Small intestine (tissue), 16 donors: ENCODE measurements at places on chromosomes 1 and 21. TPM values are rescaled to one million over a fixed set of nuclear protein-coding genes. Genes with fewer than 3 reads are reported as not detected.

DNA sequence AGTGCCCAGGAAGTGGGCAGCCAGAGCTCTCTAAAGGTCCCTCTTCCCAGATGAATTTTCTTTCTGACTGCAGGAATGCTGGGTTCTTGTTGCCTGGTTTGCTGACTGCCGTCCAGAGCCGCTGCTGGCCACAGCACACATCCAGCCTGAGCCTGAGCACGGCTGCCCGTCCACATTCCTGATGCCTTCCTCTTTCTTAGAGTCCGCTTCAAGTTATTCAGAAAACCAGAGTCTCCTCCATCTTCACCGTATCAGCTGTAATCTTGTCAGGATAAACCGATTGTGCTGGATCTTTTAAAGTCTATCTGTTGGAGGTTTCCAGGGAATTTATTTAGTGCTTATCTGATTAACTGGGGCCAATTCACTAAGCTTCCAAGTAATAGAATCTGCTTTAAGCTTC, 84.8 kb upstream of the BCAR3 start:
- no peak for DNase-seq

DNA sequence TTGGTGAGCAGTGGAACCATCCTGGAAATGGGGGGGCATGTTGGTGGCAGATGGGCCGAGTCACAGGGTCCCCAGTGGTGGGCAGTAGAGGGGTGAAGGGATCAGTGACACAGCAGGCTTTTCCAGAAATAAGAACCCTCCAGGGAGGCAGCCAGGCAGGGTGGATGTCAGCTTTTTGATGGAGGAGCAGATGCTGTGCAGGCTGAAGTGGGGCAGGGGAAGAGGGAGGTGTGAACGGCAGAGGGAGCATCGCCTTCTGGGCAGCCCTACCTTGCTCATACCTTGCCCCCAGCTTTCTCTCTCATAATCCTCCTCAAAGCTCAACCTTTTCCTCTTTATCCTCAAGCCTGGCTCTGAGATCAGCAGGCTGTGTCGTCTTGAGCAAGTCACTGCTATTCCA, 131.8 kb upstream of the IPO9 start:
- DNase-seq = no peak

GRCh38 chr1:173666646-173667045, 3.0 kb downstream of the ANKRD45 start:
- no peak for DNase-seq

GRCh38 chr1:223521150-223521549, 127.9 kb downstream of the CCDC185 start:
- DNase-seq = no peak

- no peak for DNase-seq
These were observed 2.5 kb upstream of the TTLL10 start for GRCh38 chr1:1171161-1171545.

The SV2A gene
- polyA plus RNA-seq = not detected

GRCh38 chr1:205547936-205548827, 43.7 kb downstream of the CDK18 start:
- DNase-seq = no peak

DNA sequence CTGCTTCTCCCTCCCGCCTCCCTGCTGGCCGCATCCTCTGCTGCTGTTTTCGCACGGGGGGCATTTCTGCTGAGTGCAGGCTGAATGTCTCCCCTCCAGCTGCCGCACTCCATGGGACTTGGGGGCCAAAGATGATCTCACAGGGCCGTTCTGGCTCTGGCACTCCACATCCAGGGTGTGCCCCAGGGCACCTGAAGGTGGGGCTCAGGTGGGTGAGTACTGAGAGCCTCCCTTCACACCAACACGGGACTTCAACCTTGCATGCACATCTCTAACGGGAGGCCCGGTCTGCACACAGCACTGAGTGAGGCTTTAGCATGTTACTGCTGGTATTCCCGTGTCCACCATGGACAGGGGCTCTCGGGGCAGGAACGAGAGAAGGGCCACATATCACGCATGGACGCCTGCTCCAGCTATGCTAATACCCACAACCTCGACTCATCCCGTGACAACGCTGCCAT, 88.9 kb downstream of the DMRTB1 start:
- DNase-seq = no peak

- DNase-seq = no peak
These were observed 32.1 kb downstream of the CD247 start for GRCh38 chr1:167486090-167486824.

GRCh38 chr1:219651993-219652392, 39.1 kb upstream of the ZC3H11B start:
- DNase-seq = no peak

- DNase-seq = peak; percentile 31
These were observed 49.5 kb downstream of the TP53BP2 start for GRCh38 chr1:223796210-223796609.

DNA sequence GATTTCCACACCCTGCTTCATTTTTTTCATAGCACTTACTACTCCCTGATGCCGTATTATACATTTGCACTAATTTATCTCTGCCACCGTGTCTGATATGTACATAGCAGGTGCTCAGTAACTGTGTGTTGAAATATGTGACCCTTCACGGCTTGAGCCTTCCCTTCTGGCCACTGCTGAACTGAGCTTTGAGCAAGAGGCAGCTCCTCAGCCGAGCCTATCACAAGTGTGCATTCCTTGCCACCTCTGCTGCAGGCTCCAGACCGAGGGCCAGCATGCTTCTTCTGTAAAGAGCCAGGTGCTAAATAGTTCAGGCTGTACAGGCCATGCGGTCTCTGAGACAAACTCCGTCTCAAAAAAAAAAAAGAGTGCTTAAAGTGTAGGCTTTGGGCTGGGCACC, 22.6 kb downstream of the PLEKHM2 start:
- DNase-seq = no peak

The PRSS38 gene
- not detected for polyA plus RNA-seq

GRCh38 chr1:215007880-215008279, 74.7 kb upstream of the KCNK2 start:
- DNase-seq = no peak

DNA sequence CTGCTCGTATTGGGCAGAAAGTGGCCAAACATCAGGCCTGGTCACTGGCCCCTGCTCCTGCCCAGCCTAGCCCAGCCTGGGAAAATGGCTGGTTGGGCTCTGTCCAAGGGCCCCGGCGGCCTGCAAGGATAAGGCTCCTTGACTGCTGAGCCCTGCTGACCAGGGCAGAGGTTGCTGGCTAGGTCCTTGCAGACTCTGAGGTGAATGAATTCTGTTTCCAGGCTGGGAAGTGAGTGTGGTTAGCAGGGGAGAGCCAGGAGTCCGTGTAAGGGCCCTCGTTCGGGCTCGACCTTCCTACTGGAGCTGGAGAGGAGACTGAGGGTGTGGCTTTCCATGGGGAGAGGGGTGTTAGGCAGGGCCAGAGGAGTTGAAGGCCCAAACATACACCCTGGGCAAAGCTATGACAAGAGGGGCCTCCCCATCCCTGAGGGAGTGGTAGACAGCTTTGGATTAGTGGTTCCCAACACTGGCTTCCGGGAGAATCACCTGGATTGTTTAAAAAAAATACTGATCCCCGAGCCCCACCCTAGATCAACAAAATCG, 20.6 kb downstream of the CSF1 start:
- DNase-seq = peak; percentile 78

The LCE1C gene
- polyA plus RNA-seq = not detected

DNA sequence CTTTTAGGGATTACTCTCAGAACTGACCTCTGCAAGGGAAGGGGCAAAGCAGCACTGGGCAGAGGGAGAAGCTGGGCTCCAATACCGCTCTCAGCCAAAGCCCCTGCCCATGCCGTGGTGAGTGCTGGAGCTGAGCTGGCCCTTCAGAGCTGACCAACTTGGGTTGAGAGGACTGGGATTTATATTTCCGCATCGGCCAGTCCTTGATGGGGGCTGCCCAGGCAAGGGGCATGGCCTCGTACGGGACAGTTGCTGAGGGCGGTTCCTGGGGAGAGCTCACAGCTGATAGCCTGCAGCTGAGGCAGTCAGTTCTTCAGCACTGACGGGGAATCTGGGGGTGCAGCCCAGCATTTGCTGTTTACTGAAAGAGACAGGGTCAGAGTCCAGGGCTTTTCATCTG, 8.0 kb downstream of the HUNK start:
- no peak for DNase-seq

DNA sequence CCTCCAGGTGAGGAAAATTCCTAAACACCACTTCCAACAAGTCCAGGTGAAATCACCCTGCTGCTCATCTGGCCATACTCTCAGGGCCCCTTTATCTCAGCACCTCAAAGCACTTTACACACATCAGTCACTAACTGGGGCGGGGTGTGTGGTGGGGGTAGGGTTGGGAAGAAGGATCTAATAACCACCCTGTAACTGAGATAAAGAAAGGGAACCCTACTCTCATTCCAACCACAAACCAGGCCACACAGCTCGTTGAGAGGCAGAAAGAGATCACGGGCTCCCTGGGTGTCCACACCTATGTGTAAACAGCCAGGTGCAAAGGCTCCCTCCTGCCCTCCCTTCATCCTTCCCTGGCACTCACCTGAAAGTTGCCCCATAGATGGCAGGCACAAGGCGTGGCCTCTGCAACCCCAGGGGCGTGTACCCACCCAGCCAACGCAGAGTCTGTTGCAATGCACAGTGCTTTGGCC, 20.4 kb downstream of the GPR161 start:
- peak; percentile 80 for DNase-seq

The RIPK4 gene
- 20.8 TPM for polyA plus RNA-seq

The WDR64 gene
- not detected for polyA plus RNA-seq

The CLEC20A gene
- polyA plus RNA-seq = not detected

GRCh38 chr1:214977110-214977509, 105.4 kb upstream of the KCNK2 start:
- no peak for DNase-seq

The OLIG2 gene
- polyA plus RNA-seq = not detected

DNA sequence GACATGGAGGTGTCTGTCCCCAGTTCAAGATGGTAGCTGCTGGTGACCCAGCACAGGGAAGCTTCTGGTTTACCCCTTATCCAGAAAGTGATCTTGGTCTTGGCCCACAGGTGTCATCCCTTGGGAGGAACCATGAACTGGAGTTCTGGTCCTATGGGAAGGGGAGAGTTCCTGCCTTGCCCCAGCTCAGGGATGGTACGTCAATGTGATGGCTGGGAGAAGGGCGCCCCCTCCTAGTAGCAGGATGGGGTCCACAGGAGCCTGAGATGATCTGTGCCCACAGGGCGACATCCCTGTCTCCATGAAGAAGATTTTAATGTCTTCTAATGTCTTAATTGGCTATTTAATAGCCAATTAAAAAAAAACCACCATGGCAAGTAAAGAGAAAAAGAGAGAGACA, 249.8 kb downstream of the SIPA1L2 start:
- no peak for DNase-seq

DNA sequence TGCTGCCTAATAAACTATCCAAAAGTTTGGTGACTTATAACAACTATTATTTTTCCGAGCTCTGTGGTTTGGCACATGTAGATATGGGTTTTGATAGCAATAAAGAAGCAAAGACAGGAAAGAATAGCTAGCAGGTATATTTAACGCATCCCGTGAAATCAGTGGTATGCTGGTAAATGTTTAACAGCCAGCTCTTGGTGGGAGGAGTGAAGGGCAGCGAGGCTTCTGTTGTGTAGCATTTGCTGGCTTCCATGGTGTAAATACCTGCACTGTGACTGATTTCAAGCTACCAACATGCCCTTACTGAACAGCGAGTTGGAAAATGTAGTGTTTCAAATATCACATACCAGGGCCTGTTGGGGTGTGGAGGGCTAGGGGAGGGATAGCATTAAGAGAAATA, 291.0 kb downstream of the PRDM2 start:
- DNase-seq = no peak

GRCh38 chr1:215835951-215836350, 268.8 kb downstream of the KCTD3 start:
- no peak for DNase-seq

The CYP4A22 gene
- not detected for polyA plus RNA-seq

The SPATA17 gene
- not detected for polyA plus RNA-seq

DNA sequence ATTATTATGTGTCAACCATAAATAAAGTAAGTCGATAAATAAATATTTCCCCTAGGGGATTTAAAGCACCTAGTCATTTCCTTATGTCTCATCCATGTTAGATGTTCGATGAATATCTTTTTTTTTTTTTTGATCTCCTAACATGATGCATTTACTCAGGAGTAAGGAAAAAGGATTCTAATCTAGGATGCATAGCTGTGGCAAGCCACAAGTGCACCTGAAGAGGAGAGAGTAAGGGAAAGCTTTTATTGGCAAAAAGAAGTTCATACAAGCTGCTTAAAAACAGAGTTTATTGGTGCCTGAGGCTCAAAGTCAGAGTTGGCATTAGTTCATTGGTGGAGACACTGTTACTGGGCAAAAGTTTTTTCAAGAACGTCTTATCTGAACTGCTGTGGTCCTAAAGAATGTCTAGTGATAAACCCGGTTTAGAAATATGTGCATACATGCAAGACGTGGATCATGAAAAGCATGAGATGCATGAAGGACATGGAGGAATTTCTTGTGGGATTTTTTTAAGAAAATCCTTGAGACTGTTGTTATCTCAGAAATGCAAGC, 51.7 kb downstream of the SWT1 start:
- no peak for DNase-seq

DNA sequence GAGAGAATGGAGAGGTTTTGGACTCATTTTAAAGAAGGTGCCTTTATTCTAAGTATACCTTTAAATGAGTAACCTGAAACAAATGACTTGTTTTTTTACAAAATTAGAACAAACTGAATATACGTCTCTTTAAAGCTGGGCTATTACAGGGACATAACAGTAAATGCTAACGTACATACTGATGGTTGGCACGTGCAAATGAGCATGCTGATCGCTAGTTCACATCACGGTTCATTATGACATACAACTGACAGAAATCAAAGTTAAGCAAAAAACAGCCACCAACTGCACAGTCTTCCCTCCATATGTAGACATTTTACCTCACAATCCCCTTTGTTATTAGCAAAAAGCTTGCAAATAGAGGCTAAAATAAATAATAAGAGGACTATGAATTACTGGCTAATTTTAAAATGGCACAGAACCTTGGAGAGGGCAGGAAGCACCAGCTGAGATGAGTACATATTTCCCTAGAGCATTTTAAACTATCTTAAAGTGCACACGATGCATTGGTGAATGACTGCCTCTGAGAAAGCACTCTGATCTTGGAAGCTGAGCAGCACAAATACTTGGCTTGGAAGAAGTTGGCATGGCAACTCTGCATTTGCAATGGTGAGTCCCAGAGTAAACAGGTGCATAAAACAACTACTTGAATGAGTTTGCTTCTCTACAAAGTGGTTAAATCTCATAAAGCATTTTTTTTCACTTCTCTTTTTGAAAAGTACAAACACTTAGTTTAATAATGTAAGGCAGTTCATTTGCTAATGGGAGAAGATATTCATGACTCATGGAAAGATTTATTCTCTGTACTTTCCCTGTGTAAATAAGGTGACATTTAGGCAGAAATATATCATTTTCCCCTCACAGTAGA, 204.7 kb downstream of the LHX8 start:
- no peak for DNase-seq

- DNase-seq = no peak
These were observed 138.5 kb downstream of the CLIC6 start for GRCh38 chr21:34807146-34807880.

GRCh38 chr1:240496941-240497340, 115.0 kb downstream of the GREM2 start:
- no peak for DNase-seq

The KRTAP13-2 gene
- 2.0 TPM for polyA plus RNA-seq

The CYP4Z1 gene
- polyA plus RNA-seq = not detected

- DNase-seq = peak; percentile 81
These were observed 37.0 kb downstream of the NUAK2 start for GRCh38 chr1:205284420-205285144.

GRCh38 chr1:78607334-78607927, 12.8 kb upstream of the IFI44L start:
- peak; percentile 13 for DNase-seq

The PBX1 gene
- polyA plus RNA-seq = 16.4 TPM
